ENCODE measurements at places on chromosomes 6 and 20. TPM values are rescaled to one million over a fixed set of nuclear protein-coding genes. Genes with fewer than 3 reads are reported as not detected.

DNA sequence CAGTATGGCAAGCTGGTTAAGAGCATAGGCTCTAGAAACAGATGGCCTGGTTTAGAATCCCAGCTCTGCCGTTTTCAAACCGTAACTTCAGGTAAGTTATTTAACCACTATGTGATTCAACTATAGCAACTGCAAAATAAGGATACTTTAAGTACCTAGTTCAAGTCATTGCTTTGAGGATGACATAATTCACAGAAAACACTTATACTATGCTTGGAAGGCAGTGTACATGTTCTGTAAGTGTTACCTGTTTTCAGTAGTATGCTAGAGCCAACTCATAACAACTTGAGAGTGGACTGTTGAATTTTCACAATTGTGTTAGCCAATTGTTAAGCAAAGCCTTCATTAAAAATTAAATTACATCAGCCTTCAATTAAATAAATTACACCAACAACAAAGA is 134.8 kb upstream of the BEND6 start:
- no peak for DNase-seq

GRCh38 chr6:13406781-13407180 is 78.4 kb upstream of the TBC1D7 start:
- DNase-seq = no peak

GRCh38 chr6:46412662-46413061 is 78.6 kb downstream of the RCAN2 start:
- DNase-seq = no peak

GRCh38 chr20:62392077-62392418 is 5.1 kb downstream of the RPS21 start:
- no peak for DNase-seq

DNA sequence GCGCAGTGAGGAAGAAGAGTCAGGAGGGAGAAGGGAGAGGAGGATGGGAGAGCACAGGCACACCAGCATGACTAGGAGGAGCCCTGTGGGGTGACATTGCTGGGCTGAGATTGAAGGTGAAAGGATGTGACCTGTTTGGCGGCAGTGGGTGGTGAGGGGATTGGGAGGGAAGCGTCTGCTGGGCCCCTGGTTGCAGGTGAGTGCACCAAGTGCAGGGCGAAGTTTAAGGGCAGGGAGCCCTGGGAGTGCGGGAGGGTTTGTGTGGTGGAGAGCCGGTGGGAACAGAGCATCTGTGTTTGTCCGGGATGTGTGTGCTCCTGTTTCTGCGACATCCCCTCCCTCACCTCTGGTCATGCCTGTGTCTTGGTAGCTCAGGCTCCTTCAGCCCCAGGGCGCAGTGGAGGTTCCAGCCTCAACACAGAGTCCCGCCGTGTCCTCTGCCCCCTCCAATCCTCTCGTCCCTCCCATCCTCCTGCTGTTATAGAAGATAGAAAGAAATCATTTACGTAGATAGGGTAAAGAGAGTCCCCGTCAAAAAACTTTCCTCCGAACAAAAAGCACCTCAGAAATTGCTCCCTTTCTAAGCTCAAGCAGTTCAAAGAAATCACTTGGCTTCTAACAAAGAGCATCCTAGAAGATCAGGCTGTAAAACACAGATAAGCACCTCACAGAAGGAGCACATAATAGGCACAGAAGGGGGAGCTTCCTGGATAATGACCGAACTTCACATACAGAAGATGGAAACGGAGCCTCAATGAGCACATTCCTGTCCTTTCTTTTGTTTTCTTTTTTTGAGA is 25.0 kb downstream of the ULBP1 start:
- DNase-seq = no peak

- DNase-seq = no peak
These were observed 196.3 kb upstream of the UST start for GRCh38 chr6:148550569-148550968.

GRCh38 chr6:108960601-108961000 is 112.4 kb downstream of the ARMC2 start:
- DNase-seq = no peak

DNA sequence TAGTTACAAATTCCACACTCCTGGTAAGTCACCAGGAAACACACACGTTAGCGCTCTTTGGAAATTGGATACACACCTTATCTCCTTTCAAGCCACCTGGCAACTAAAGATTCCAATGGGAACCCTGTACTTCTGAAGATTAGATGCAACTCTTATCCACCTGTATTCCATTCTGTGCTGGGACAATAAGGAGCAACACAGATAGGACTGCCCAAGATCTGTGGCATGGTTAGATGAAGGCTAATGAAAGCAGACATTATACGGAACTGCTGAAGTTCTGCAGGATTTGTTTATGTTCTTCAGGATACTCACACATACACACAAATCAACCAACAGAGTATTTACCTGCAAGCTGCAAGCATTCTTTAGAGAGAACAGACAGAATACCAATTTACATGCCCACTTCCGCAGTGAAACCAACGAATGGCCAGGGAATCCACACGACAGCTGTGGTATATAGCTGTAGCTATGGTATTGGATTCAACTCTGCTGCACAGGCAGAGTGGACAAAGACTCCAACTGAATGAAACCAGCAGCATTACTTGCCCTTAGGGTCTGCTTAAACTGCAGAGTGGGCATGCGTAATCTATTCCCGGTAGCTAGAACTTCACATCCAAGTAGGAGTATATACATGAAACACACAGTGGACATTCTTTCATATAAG is 12.0 kb downstream of the NCOA5 start:
- no peak for DNase-seq

- DNase-seq = no peak
These were observed 57.9 kb upstream of the EMILIN3 start for GRCh38 chr20:41424546-41424945.

DNA sequence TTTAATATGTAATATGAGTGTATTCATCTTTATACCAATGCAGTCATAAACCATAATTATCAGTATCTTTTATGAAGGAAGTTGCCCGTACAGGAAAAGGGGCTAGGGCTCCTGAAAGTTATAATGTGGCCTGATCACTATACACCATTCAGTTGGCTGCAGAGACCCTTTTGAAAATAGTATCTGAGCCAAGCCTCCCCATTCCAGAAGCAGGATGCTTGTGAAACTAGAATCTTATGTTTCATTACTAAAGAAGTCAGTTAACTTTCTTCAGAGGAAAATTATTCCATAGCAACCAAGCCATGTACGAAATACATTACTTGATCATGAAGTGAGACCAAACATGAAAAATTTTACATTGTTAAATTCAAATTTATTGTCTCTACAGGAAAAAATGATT is 251.5 kb upstream of the TCF21 start:
- DNase-seq = no peak

DNA sequence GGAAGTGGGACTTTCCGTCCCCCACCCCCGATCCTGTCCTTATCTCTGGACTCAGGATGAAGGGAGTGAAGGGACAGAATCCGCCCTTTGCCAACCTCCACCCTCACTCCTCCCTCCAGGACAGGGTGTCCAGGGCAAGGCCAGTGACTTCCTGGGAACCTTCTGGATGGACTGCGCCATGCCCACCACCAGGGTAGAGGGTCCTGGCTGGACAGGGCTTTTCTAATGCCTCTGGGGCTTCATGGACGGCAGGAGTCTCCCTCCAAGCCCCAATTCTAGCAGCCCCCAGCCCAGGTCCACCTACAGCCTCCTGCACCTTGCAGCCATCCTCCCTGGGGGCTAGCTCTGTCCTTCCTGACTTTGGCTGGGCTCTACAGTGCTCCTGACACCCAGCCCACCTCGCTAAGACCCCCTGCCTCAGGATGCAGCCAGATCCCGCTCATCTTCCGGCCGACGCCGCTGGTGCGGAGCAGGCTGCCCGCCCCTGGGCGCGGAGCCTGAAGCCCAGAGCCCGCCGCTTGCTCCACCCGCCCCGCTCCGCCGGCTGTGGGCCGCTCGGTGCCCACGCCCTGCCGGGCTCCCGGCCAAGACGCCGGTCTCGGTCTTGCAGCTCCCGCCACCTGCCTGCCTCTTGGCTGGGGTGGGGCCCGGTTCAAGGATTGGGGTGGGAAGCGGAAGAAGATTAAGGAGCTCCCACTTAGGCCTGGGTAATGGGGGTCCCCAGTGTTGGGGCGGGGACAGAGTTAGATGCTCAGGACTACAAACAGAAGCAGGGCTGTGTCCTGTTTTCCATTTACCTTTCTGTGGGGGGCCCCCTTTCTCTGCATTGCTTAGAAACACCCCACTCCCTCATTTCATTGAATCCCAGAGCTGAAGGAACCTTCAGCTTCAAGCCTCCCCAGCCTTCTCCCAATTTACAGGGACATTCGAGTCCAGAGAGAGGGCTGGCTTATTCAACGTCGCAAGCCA is 72.8 kb downstream of the MDGA1 start:
- DNase-seq = no peak

DNA sequence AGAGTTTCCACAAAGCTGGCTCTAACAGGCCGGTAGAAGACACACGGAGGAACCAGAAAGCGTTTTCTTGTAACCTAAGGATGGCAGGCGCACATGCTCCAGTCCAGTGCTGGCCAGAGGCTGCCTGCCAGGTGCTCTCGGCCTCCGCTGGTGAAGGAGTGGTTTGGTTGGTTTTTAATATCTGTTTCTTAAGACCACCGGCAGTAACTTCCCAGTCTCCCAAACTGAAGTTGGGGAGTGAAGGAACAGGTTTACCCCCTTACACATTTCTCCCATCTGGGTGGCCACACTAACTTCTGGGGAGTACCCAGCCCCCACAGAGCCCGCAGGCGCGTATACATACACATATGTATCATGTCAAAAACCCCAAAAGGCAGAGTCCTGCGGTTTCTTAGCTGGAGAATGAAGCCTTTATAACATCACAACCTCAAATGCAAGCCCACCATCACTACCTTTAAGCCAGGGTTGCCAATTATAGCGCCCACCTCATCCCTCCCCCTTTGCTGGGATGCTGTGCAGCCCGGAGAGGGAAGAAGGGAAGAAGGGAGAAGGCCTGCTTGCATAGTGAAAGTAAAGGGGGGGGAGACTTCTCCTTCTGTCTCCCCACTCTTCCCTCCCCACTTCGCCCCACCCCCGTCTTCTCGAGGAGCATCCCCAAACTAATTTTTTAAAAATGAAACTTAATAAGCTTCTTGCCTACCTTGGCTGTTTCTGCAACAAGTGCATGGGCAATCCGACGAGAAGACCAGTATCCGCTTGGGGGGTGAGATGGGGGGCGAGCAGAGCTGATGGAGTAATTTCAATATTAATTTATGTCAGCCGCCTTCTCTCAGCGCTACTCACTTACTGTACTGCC is 1.0 kb downstream of the TRERF1 start:
- DNase-seq = no peak

- no peak for DNase-seq
These were observed 313.7 kb upstream of the TBX18 start for GRCh38 chr6:85078058-85078457.

DNA sequence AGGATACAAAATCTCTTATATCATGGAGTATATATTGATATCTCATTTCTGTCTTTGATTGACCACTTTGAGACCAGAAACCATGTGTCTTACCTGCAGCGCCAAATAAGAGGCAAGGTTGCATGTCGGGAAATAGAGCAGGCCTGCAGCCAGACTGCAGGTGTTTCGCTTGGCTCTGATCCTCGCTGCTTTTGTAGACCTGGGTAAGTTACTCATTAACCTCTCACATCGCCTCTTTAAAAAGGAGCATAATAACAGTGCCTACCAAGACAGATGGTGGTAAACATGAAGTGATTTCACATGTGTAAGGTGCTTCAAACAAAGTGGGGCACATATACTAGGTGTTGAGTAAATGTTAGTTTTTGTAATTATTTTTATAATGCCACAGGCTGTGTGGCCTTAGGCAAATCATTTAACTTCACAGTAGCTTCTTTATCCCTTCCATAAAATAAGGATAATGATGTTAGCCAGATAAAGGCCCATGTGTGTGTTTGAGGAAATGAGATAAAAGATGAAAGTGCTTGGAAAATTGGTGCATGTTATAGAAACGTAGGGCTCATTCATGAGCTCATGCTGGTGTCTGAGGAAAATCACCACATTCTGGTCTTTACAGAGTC is 248.8 kb upstream of the MAP3K7 start:
- no peak for DNase-seq

DNA sequence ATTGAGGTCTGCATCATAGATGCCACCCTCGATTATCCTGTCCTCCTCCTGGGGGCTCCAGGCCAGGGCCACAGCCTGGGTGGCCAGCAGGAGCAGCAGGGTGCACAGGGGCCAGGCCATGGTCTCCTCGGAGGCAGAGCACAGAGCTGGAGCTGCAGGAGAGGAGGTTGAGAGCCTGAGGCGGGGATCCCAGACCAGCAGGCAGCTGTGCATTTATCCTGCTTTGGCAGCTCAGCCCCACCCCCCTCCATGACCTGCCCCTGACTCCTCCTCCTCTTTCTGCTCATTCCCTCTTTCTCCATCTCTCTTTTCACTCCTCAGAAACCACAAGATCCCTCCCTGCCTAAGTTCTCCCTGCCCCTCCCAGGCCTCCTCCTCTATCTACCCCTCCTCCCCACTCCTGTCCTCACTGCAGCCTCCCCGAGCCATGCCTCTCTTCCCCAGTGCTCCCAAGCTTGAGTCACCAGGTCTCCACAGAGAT is at the start of gene CST2:
TSS of gene CST2 (minus strand) at position 189 of the 481 bp plus-strand sequence. CDS start at position 120, 69 bp downstream.
- DNase-seq = no peak

DNA sequence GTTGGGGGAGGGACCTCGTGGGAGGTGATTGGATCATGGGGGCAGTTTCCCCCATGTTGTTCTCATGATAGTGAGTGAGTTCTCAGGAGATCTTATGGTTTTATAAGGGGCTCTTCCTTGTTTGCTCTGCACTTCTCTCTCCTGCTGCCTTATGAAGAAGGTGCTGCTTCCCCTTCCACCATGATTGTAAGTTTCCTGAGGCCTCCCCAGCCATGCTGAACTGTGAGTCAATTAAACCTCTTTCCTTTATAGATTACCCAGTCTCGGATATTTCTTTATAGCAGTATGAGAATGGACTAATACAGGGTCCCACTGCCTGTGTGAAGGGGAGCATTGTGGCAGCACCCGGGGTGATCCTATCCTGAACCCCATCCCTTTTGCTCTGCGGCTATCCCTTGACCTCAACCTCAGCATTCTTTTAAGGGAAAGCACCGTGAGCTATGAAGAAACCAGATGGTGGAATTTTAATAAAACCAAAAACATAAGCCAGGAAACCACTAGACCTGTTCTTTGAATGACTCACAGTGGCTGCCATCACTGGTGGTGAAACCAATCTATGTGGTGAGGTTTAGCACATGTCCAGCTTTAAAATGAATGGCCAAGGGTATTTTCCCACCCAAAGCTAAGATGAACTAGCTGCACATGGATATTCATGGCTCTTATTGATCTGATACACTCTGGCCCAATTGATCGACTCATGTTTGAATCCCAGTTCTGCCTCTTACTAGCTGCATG is 62.2 kb downstream of the ZDHHC14 start:
- no peak for DNase-seq

- no peak for DNase-seq
These were observed 614.5 kb downstream of the PKHD1 start for GRCh38 chr6:51472745-51473487.

Gene MRAP2
- 9.4 TPM for total RNA-seq

Gene SOX4
- 18.2 TPM for total RNA-seq

Gene MMP24
- total RNA-seq = 0.80 TPM

Gene PDE10A
- 2.7 TPM for total RNA-seq

Gene MTFR2
- total RNA-seq = 0.66 TPM

Gene FAM209B
- not detected for total RNA-seq

Gene LRP11
- 30.6 TPM for total RNA-seq

Gene TEAD3
- total RNA-seq = 28.2 TPM

Gene OPRM1
- total RNA-seq = not detected

Gene IL17F
- total RNA-seq = not detected

Gene BHLHE23
- total RNA-seq = not detected

Measured in breast epithelium (tissue), 4 donors.